ENCODE measurements at places on chromosomes 12 and 14.
A peak's percentile ranks its signal among the peaks of the same experiment; 100 is the strongest.

- DNase-seq, result no peak
These were observed 21.1 kb upstream of the PPP2R5E start for GRCh38 chr14:63564318-63564717.

DNA sequence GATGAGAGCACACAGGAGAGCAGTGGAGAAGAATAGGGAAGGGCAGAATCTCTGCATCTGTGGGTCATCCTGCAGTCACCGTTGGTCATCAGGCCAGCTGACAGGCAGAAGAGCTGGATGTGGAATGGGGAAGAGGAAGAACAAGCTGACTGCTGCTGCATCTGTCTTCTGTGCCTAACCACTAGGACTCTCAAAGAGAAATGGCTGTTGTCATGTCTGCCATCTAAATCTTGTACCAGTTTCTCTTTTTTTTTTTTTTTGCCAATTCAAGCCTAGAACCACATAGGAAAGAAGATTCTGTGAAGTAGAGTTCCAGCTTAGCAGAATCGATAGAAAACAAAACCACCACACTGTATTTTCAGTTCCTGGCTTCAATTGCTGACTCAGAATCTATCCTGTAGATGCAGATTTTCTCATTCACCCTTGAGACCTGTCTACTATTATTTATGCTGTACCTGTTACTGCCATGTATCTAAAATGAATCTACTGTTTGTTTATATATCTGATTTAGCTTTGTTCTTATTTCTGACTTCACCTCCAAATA, 421.9 kb upstream of the PRICKLE1 start:
- DNase-seq, result no peak

GRCh38 chr12:24950231-24950834, 1.4 kb upstream of the BCAT1 start:
- DNase-seq, result no peak

DNA sequence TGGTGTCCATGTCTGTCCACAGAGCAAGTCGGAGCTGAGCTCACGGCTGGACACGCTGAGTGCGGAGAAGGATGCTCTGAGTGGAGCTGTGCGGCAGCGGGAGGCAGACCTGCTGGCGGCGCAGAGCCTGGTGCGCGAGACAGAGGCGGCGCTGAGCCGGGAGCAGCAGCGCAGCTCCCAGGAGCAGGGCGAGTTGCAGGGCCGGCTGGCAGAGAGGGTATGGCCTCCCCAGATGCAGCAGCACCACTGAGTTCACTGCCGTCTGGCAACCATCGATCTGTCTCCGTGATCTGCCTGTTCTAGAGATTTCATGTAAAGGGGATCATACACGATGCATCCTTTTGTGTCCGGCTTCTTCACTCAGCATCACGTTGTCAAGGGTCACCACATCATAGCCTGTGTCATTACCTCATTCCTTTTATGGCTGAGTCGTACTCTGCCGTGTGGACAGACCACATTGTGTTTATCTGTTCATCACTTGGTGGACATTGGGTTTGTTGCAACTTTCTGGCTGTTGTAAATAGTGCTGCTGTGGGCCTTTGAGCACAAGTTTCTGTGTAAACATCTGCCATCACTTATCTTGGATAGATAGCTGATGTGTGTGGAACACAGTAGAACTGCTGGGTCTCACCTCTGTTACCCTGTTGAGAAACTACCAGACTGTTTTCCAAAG, 21.9 kb downstream of the HIP1R start:
- no peak for DNase-seq

DNA sequence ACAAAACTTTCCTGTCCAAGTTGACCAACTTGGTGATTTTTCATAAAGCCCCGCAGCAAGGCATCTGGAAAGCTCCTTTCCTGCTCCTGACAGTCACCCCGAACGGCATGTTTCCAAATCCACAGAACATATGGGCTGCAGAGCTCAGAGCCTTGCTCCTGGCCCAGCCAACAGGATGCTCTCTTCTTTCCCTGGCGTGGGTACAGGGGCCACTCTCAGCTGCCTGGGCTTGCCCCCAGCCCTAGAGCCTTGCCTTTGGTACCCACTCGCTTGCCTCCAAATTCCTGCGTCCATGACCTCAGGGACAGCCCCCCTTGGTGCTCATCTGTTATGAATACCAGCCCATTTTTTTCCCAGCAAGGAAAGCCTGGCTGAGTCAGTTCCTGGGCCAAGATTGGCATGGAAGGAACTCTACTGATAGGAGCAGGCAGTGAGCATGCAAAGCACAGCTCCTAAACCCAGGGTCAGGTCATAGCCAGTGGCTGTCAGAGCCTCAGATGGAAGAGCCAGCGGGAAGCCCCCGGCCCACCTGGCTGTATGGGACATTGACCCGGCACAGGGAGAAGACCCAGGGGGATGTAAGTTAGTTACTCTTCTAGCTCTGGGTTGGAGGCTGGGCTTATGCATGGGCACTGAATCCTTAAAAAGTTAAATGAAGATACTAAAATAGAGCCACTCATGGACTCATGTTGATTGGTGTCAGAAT, 105.3 kb upstream of the RTL1 start:
- DNase-seq, result no peak

GRCh38 chr12:89040146-89040964, 311.9 kb downstream of the DUSP6 start:
- peak; percentile 70 for DNase-seq

DNA sequence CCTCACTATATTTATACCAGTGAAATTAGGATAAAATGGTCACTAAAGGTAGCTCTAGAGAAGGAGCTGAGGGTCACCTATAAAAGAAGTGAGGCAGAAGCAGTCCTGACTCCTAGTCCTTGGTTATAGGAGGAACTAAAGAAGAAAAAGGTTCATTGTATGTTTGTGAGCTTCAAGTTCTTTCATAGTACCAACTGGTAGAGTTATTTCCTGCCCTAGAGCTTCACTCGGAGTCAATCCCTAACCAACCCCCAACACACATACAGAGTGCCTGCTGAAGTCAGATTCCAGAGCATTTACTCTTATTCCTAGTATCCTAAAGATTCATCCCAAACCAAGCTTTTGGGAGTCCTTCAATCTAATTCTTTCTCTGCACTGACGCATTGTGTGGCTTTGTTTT, 29.3 kb upstream of the FRMD6 start:
- DNase-seq, result no peak

- DNase-seq, result no peak
These were observed 83.6 kb downstream of the ALX1 start for GRCh38 chr12:85363382-85364190.

DNA sequence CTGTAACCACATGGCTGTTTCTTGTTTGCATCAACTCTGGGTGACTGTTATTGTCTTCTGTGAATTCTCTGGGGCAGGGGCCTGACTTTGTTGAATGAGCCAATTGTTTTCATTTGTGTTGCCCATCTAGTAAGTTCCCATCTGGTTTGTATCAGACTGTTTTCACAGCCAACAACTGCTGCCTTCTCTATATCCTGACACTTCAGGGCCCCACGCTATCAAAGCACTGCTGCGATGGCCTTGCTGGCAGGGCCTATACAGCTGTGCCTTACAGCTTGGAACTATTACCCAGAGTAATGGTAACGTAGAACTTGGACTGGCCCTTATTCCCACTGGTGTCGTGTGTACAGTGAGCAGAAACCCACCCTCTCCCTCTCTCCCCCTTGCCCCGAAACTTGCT, 104.3 kb upstream of the DACT1 start:
- no peak for DNase-seq

DNA sequence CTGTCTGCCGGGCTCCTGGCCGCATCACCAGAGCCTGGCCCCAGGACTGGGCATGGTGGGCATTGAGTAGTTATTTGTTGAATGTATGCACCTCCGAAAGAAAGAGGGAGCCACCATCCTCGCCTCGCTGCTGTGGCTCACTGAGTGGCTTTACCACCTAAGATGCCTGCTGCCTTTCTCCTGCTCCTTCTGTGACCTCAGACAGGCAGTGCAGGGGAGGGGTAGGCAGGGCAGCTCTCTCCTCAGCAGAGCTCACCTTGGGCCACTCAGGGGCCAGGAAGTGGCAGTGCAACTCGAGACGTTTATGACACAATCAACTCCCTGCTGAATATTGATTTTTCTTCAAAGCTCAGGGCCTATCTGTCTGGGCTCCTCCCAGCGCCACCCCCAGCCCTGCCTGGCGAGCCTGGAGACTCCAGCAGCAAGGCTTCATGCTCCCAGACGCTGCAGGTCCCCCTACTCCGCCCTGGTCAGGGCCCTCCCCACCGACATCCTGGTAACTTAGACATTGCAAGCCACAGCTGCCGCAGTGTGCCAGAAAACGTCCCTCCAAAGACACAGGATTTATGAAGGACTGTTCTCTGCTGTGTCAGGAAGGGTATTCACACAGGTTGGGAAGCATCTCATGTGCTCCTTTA, 84.3 kb upstream of the DIO3 start:
- DNase-seq, result no peak

GRCh38 chr14:34614638-34615037, 15.3 kb downstream of the SNX6 start:
- no peak for DNase-seq

DNA sequence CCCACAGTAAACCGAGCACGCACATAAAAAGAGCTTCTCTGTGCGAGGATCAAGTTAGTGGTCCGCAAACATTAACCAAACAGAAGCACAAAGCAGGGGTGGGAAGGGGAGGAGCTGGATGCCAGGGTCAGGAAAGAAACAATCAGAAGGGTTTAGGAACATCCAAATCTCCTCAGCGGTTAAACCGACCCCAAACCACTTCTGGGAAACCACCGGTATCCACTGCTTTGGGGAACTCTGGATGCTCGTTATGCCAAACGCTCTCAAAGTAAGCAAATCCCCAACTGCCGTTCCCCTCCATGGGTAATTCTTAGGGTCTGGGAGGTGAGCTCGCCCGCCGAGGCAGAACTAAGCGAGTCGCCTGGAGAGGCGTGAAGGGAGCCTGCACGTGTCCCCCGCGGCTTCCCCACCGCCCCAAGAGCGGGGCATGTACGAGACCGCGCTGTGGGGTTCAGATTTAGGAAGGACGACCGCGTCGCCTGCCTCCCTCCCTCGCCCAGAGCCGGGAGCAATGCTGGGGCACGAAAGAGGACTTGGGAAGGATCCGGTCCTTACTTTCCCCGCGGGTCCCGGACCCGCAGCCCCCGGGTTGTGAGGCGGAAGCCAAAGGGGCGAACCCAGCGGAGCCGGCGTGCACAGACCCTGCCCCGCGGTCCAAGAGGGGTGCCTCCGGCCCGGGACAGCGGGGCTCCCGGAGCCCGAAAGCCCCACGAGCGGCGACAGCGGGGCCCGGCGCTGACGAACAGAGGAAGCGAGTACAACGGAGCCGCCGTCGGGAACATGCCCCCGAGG, 711 bp downstream of the SBNO1 start:
- DNase-seq, result no peak

GRCh38 chr12:69985656-69986055, 160.6 kb downstream of the MYRFL start:
- DNase-seq, result peak; percentile 6

DNA sequence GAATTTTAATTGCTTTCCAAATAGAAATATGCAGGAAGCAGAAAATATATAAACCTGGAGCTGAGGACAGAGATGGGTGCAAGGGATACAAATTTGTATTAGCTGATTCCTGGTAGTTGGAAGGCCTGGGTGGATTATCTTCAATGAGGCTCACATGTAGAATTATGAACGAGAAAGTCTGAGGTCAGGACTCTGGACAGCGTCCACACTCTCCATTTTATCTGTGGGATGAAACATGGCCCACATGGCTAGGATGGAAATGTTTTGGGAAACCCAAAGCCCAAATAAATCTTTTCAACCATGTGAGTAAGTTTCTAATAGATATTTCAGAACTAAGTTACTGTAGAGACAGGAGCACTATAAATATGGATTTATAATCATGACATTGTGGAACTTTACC, 256.1 kb downstream of the APAF1 start:
- no peak for DNase-seq

DNA sequence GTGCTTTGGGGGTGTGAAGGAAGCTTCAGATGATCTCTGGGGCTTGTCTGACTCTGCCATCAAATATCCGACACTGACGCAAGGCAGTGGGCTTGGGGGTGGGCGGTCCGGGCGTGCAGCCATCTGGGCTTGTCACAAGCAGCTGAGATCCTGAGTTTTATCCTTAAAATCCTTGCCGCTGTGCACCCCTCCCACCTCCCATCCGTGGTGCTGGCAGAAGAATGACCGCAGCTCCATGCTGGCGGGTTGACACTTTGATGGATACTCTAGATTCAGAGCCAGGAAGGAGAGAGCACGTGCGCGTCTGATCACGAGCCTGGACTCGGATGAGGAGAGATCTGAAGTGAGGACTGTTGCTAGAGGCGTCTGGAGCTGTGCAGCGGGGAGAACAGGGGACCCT, 3.0 kb downstream of the ZFYVE21 start:
- no peak for DNase-seq

DNA sequence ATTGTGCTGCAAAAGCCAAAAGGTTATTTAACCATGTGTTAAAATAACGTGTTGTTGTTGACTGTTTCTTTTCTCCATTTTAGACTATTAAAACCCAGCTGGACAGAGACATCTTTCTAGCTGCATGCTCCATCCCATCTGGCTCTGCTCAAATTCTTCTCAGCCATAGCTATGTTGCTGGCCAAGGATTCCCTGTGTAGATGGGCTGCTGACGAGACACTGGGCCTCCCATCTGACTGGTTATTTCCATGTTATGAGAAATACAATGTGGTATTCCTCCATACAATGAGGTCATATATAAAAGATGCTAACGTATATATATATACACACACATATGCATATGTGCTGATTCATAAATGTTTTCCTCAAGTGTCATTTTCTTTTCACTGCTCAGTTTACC, 30.1 kb downstream of the MED13L start:
- no peak for DNase-seq

GRCh38 chr12:18343708-18344107, 82.4 kb downstream of the PIK3C2G start:
- DNase-seq, result no peak

- no peak for DNase-seq
These were observed 466.6 kb downstream of the EGLN3 start for GRCh38 chr14:33484264-33484663.

DNA sequence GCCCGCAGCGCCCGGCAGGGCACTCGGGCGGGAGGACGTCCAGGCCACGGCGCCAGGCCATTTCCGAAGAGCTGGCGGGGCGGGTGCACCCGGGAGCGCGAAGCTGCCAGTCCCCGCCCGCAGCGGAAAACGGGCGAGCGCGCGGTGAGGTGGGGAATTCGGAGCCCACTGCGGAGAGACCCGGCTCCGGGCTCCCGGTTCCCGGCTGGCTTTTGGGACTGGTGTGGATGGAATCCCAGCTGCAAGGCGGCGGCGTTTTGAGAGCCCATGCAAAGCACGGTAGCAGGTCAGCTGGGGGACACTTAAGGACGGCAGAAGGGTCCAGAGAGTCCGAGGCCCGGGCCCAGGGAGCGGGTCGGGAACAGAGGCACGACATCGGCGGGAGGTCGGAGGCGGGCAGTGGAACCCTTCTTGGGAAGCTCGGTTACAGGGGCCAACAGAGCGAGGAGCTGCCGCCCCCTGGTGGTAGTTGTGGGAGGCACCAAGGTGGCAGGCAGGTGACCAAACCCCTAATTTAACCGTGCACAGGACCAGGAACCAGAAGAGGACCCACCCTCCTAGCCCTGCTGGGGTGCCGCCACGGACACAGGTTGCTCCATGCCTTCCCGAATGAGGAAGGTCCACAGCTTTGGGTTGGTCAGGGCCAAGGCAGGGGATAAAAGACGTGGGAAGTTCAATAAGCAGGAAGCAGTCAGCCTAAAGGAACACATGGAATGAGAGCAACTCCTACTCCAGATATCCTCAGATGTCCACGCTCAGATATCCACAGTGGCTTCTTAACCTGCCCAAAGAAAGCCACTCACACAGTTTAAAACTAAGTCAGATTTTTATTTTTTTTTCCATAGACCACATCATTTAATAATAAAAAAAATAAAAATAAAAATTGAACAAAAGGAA, 685 bp upstream of the CDH24 start:
- DNase-seq, result peak; percentile 86
